IPS DF 6.9 (cell line): ENCODE measurements at places on chromosomes 1 and 21.
A peak's percentile ranks its signal among the peaks of the same experiment; 100 is the strongest.

DNA sequence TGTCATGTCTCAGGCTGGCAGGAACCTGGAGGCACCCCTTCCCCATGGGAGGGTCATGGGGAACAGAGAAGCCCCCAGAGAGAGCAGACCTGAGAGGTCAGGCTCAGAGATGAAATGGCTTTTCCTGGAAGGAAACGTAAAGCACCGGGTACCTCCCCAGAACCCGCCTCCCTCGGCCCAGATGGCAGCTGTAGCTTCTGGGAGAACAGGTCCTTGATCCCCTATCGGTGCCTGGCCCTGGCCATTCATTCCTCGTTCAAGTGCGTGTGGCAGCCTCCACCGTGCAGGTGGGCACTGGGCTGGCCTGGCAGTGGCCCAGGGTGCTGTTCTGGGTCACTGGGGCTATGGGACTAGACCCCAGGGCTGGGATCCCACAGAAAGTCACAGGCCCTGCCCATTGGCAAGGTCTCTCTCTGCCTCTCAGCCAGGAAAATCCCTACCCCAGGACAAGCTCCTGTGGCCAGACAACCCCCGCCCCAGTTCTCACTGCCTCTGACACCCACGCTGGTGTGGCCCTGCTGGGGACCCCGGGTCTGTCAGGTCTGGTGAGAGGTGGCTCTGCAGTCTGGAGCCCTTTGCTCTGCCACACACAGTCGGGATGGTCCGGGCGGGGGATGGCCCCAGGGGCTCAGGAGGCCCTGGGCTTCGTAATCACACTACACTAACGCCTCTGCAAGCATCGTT is 183.2 kb upstream of the VAMP3 start:
- DNase-seq, result no peak

- no peak for DNase-seq
Observed at GRCh38 chr1:3864884-3865283, 7.6 kb downstream of the DFFB start.

GRCh38 chr1:155004352-155005075 is 1.9 kb downstream of the ZBTB7B start:
- no peak for DNase-seq

DNA sequence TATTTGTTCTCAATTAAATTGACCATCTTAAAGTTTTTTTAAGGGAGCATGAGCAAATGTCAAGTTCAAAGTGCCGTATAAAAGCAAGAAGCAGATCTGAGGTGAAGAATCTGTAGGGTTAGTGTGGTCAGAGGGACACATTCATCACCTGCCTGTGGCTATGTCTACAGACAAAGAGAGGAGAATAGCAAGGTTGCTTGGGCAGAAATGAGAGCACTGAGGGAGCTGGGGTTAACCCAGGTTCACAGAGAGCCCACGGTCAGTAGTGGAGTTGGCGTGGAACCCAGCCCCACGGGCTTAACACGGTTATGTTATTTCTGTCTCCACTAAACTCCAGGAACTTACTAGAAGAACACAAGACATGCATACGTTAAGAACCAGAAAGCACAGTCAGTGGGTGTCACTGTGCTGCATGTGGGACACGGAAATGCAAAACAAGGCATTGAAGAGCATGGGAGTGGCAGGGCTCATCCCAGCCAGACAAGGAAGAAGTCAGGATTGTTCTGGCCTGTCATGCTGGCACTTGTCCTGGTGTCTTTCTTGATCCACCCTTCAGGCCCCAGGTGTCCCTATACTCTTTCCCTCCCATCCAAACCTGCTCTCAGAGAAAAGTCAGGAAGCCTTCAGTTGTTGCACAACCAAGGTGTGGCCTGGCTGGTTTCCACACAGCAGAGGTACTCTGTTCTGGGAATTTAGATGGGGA is 95.5 kb upstream of the IVNS1ABP start:
- no peak for DNase-seq

DNA sequence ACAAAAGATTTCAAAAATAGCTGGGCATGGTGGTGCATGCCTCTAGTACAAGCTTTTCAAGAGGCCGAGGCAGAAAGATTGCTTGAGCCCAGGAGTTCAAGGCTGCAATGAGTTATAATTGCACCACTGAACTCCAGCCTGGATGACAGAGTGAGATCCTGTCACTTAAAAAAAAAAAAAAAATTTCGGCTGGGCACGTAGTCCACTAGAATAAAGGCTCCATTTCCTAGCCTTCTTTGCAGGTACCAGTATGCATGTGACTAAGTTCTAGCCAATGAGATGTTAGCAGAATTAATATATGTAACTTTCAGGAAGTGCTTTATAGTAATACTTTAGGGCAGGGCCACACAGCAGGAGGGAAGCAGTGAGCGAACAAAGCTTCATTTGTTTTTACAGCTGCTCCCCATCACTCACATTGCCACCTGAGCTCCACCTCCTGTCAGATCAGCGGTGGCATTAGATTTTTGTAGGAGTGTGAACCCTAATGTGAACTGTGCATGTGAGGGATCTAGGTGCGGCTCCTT is 28.8 kb upstream of the SYDE2 start:
- DNase-seq, result no peak

DNA sequence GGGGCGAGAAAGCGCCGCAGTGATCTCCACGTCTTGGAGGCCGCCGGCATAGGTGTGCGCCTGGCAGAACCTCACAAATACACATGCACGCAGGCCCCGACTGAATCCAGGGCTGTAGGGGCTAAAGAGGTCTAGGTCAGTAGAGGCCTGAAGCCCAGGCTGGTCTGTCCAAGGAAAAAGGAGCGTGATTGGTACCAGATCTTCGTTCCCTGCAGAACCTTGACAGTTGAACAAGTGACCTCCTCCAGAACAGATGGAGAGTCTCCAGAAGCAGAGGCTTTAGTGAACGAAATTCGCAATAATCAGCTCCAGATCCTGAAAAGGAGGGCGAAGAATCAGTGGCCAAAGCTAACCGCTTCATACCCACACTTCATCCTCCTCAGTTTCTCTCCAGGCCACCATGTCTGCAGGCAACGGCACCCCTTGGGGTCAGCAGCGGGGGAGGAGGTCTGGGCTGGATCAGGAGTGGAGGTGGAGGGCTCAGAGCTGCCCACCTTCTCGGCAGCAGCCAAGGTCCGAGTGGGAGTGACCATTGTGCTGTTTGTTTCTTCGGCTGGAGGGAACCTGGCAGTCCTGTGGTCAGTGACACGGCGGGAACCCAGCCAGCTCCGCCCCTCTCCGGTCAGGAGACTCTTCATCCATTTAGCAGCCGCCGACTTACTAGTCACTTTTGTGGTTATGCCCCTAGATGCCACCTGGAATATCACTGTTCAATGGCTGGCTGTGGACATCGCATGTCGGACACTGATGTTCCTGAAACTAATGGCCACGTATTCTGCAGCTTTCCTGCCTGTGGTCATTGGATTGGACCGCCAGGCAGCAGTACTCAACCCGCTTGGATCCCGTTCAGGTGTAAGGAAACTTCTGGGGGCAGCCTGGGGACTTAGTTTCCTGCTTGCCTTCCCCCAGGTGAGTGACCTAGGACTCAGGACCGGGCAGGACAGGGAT is 749 bp upstream of the PEX11B start:
- no peak for DNase-seq

- DNase-seq, result no peak
Observed at GRCh38 chr21:45392573-45392971, 12.4 kb upstream of the COL18A1 start.

DNA sequence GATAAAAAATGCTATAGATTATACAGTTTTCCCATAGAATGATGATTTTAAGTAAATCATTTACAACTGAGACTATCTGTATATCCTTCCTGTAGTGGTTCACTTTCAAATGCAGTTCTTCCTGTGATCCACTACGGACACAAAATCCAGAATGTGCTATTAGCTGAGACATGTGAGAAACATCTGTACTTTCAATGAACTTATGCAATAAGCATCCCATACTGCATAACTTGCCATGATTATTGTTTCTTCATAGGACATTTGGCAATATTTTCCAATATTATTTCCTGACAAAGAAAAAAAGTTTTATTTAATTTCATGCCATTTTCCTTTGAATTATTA is 83.5 kb upstream of the PRDX6 start:
- DNase-seq, result no peak

- DNase-seq, result peak; percentile 52
Observed at GRCh38 chr1:241323514-241324195, 33.4 kb downstream of the RGS7 start.

DNA sequence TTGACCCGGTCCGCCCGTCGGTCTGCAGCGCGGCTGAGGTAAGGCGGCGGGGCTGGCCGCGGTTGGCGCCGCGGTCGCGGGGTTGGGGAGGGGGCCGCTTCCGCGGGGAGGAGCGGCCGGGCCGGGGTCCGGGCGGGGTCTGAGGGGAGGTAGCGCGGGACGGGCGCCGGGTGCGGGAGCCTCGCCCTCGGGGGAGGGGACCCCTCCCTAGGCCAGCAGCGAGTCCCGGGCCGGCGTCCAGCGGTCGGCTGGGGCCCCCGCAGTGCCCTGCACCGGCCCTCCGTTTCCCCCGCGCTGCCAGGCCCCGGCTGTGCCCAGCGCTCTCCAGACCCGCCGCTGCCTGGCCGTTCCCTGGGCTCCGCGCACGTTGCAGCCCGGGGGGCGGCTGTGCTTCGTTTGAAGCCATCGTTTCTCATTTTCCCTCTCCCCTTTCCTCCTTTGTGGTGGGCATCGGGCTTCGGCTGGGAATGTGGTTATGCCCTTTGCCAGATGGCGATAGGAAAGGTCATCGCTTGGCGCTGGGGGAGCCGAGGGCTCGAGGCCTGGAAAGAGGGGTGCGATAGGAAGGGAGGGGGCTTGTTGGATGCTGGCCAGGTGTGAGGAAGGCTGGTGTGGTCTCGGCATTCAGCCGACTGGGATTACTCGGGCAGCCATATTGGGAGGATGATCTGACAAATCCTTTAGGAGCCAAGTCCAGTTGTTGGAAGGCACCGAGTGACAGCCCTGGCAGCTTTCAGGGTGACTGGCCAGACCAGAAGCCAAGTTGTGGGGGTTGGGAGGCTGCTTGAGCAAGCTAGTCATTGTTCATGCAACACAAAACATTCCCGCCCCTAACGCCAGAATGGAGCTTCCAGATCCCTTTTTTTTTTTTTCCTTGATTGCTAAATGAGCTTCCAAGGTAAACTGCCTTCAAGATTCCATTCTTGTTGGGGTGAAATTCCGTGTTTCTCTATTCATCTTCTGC is 753 bp downstream of the KIF1B start:
- DNase-seq, result no peak

- no peak for DNase-seq
Observed at GRCh38 chr1:154791292-154792166, 78.6 kb downstream of the KCNN3 start.

DNA sequence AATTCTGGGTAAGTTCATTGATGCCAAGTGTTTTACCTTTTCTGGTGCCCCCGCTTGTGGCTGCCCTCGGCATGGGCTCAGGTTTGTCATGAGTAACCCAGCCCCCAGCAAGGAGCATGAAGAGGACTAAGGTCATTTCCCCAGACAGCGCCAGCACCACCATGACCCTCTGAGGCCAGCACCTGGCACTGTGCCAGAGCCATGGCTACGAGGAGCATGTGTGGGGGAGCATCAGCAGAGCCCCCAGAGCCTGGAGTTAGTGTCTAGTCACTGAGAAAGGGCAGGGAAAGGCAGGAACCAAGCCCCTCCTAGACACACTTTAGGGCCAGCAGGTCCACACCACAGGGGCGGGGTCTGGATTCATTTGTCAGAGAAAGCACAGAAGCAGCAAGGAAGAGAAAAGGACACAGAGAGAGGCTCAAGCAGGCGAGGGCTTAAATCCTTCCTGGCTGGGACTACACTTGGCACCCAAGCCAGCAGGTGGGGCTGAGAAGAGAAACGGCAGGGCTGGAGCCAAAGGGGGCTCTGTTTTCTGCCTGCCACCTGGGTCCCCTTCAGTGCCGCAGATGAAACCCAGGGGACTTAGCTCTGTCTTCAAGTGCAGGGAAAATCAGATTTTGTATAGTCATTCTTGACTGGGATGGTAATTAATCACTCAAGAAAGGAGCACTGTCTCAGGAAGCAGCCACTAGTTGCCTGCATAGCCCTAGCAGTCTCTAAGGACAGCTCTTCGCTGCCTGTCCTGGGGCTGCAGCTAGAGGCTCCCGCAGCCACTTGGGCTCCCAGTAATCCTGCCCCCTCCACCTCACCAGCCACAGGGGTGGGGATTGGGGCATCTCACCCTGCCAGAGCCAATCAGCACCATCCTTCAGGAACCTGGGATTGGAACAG is 79.6 kb upstream of the ZC3H12A start:
- DNase-seq, result peak; percentile 70

DNA sequence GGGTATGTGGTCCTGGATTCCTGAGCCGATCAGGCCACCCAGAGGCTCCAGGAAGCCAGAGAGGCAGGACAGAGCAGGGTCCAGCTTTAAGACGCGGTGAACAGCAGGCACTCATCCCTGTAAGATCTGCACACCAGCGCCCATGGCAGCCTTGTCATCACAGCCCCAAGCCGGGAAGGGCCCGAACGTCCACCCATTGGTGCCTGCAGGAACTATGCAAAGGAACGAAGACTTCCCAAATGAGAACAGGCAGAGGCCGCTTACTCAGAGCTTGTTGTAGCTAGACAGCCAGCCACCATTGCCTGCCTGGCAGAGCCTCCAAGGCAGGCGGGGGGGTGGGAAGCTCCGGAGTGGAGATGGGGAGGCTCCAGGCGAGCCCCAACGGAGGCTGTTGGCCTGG is 12.1 kb upstream of the ARHGEF16 start:
- DNase-seq, result no peak

- DNase-seq, result no peak
Observed at GRCh38 chr1:231153726-231154125, 8.1 kb upstream of the TRIM67 start.

- no peak for DNase-seq
Observed at GRCh38 chr1:66276218-66276617, 257.7 kb upstream of the SGIP1 start.

GRCh38 chr1:48206371-48206770 is 16.1 kb upstream of the SLC5A9 start:
- DNase-seq, result no peak

- no peak for DNase-seq
Observed at GRCh38 chr1:223845037-223845809, 524 bp downstream of the TP53BP2 start.

GRCh38 chr1:41582351-41582750 is 97.9 kb upstream of the EDN2 start:
- DNase-seq, result no peak

DNA sequence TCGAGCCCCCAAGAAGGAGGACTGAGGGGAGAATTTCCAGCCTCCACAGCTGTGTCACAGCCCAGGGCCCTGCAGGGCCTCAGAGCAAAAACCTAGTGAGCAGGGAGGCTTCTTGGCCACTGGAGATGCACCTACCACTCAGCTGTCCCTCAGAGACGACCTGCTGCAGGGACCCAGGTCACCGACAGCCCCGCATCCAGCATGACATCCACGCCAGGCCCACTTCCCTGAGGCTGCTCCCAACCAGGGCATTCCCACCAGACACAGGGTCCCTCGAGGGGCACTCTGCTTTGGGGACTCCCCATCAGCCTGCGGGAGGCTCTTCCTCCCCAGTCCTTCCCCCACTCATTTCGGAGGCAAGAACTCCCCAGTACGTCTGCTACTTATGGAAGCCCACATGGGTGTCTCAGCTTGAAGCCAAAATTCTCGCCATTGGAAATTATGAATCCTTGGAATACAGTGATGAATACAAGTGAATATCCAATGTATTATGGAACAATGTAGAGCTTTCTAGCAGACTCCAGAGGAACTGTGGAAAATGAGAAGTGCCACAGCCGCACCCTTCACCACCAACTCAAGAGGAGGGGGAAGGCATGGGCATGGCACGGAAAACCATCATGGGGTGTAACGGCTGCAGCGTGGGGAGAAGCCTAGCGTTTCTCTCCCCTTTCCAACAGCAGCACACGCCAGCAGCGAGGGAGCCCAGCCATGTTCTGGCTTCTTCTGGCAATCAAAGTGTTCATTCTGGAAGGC is 6.9 kb downstream of the TFF3 start:
- DNase-seq, result no peak
